ENCODE measurements at places on chromosomes 3 and 15.

DNA sequence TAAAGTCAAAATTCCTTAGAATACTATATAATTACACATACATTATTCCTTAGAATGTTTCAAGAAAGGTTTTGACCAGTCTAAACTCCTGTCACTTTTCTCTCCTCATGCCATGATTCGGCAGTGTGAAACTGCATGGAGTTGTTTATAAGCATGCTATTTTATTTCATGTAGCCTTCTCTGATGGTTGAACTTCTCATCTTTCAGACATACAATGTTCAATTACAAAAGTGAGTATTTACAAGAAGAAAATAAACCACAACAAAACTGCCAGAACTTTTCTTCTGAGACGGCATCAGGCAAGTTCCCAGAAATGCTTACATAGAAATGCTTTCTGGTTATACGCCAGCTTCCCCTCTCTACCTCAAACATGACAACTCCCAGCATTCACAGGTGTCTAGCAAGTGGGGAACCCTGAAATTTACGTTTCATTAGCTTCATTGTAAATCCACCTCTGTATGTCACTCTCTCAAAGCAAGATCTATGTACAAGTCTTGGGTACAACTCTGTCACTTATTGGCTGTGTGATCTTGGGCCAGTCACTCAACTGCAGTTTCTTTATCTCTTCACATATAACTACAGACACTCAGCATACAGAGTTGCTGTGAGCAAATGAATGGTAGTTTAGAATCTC, 42.7 kb downstream of the HDGFL3 start:
- no peak for DNase-seq

GRCh38 chr3:196519718-196520082, 4.6 kb upstream of the SMCO1 start:
- no peak for DNase-seq

GRCh38 chr15:99450896-99451358, 114.9 kb upstream of the MEF2A start:
- DNase-seq, result peak; percentile 23

- no peak for DNase-seq
Observed at GRCh38 chr15:33314069-33314468, 3.3 kb downstream of the RYR3 start.

GRCh38 chr3:34357461-34357860, 559.0 kb downstream of the PDCD6IP start:
- no peak for DNase-seq

GRCh38 chr3:47424434-47425382, 43.9 kb downstream of the PTPN23 start:
- no peak for DNase-seq

DNA sequence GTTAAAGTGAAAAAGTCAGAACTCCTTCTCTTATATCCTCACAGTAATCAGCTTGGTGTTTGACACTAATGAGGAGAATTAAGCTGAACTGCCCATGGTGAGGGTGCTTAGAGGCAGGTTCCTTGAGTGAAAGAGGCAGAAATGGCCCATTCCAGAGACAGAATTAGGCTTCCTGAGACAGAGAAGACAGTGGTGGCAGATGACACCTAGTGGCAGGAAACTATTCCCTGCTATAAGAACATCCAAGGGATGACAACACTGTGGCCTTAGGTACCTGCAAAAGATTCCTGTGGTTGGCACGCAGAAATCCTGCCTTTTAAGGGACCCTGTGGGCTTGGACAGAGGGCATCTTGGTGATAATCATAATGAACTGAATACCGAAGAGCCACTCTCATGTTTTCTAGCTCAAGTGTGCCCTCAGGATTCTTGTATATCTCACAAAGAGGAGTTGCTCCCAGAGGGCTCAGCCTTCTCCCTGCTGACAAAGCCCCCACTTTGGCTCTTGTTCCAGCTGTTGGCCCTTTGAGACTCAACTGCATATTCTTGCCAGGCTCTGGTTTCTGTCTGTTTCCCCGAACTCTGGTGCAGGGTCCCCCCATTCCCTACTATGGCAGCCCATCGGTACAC, 56.0 kb downstream of the KBTBD12 start:
- DNase-seq, result no peak

DNA sequence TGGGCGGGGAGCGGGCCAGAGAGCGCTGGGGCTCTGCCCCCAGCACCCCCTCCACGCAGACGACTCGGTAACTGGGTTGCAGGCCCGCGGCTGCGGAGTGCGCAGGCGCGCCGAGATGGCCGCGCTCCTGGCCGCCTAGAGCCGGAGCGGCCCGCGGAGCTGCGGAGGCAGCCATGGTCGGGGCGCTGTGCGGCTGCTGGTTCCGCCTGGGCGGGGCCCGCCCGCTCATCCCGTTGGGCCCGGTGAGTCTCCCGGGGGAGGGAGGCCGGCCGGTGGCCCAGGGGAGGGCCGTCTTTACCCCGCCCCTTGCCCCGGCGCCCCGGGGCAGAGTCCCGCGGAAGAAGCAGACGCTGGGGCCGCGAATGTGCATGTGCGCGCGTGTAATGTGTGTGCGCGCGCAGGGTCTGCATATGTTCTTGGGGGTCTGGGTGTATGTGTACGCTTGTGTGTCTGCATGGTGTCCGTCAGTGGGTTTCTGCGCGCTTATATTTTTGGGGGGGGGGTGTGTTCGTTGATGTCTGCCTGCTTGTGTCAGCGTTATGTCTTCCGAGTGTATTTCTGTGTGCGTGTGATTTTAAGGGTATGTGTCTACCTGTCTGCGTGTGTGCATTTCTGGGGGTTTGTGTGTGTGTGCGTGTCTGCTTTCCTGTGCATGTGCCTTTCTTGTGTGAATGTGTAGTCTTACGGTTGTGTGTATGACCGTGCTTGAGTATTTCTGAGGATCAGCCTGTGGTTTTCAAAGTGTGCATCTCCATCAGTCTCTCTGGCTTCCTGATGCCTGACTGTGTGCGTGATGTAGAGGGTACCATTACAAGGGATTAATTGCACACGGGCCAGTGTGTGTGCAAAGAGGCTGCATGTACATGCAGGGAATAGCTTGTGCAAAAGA, at the start of gene ABHD14A:
Gene ABHD14A (plus strand): TSS at position 102 of the 889 bp plus-strand sequence. CDS start 72 bp downstream, at position 174.
- DNase-seq, result peak; percentile 42

- DNase-seq, result no peak
Observed at GRCh38 chr15:71802770-71803169, 7.6 kb upstream of the NR2E3 start.

GRCh38 chr3:23836536-23837230, 30.9 kb downstream of the UBE2E1 start:
- no peak for DNase-seq

DNA sequence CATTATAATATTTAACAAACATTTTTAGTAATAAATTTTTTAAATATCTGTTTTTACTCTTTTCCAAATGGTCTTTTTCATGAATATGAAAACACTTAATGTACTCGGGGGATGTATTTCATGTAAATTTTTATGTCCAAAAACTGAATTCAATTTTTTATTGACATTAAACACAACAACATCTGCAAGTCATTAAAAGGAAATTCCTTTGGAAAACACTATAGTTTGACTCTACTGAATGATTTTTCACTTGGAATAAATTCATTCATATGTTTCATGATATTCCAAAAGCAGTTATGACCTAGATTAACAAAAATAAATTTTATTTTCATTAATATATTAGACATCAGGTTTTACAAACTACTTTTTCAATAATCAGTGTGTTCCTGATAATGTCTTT, 239.8 kb upstream of the AGTR1 start:
- DNase-seq, result no peak

DNA sequence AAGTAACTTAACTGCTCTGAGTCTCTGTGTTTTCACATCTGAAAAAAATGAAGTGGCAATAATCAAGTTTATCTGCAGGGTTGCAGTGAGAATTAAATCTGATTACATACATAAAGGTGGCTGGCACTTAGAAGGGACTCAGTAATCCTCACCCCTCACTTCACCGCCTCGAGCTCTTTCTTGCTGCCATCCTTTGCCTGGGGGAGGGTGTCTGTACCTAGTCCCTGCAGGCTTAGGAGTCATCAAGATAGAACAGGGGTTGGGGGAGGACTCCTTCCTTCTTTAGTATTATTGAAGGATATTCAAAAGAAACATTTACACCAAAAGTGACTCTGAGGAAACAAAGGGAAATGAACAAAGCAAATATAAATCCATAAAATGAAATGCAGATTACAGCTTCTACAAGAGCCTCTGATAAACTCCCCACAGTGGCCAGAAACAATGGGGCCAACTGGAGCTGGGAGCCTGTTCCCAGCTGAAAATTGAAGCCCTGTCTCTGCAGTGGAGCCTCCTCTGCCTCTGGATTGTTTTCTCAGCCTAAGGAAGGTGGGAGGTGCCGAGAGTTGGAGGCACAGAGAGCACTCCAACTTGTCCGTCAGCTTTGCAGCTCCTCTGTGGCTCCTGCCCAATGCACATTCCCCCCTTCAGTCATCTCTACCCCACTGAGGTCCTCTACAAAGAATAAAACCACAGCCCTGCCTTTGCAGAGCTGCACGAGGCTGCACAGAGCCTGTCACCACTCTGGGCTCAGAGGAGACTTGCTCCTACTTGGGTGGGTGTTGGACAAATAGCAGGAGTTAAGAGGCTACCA, 41.8 kb downstream of the CRYGS start:
- no peak for DNase-seq

GRCh38 chr15:63379492-63380150, 2.0 kb downstream of the CA12 start:
- no peak for DNase-seq

DNA sequence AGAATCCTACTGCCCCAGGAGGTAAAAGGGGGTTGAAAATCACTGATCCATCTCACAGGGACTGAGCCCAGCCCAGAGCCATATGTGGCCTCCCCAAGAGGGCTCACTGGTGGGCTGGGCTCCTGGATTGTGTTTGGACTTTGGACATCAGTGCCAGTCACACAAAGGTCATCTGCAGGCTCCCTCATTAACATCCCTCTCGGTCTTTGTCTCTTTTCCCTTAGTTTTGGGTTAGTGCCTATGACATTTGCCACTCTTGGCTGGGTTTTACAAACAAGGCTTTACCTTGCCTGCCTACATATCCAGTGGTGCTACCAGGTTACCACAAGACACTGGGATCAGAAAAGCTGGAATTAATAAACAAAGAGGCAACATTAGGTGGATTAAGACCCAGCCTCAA, 27.9 kb downstream of the IFT122 start:
- no peak for DNase-seq

DNA sequence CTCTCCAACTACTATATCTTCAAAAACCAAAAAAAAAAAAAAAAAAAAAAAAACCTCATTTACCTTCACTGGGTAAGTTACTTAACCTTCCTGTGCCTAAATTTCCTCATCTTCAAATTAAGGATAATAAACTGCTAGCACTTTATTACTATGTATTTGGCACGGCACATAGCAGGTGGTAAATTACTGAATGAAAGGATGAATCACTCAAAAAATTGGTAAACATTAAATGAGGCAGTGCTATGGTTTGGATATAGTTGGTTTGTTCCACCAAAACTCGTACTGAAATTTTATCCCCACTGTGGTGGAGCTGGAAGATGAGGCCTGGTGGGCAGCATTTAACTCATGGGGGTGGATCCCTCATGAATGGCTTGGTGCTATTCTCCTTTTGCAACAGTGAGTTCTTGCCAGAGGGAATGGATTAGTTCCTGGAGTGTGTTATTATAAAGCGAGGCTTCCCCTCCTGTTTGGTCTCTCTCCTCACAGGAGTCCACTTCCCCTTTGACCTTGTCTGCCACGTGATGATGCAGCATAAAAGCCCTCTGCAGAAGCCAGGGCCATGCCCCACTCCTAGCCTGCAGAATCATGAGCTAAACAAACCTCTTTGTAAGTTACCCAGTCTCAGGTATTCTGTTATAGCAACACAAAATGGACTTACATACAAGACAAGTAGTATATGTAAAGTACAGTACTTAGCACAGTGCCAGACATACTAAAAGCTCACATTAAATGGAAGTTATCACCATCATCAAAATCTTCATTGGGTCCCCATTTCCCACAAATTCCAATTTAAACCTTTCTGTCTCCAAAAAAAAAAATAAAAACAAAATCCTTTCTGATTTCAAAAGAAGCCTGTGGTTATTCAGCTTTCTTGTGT, 20.6 kb downstream of the DCUN1D1 start:
- DNase-seq, result no peak

DNA sequence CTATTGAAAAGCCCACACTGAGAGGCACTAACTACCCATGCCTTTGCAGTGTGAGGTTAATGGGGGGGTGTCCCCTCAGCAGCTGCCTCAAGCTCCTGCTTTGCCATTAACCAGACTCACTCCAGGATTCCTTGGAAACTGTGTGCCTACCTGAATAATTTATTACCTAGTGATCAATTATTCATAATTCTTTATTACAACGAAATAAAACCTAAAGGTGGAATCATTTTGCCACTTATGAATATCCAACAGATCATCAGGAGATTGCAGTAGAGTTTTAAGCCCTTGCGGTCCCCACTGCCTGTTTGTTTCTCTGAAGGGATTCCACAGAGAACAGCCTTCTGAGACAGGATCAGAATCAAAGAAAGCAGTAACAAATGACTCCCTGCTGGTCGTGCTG, 23.3 kb downstream of the NEK11 start:
- no peak for DNase-seq

DNA sequence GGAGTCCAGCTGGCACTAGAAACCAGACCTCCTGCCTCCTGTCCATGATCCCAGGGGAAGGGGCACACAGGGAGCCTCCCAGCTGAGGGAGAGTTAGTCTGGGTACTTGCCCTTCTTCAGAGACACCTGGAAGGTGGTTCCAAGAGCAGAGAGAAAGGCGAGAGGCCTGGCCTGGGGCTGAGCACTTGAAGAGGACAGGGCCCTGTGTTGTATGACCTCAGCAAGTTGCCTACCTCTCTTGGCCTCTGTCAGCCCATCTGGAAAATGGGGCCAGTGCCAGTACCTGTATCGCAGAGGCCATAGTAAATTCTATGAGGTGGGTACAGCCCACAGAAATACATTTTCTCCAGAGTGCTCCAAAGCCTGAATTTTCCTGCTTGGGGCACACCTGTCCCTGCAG, 19.5 kb downstream of the PTH1R start:
- DNase-seq, result no peak

- DNase-seq, result no peak
Observed at GRCh38 chr3:115164374-115165221, 17.5 kb upstream of the ZBTB20 start.

DNA sequence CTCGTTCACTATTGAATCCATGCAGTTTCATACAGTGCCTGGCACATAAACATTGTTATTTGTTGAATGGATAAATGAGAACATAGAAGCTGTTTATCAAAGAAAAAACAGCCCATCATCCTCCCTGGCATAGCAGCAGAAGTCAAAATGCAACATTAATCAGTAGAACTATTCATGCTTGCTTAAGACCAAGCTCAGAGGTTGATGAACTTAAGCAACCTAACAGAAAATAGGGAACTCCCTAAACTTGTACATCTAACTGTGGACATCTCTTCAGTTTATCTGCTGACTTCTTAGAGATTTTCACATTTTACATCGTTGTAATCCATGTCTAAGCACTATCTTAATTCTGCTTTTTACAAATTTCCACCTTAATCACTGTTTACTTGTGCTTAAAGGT, 29.2 kb downstream of the SENP8 start:
- DNase-seq, result no peak

GRCh38 chr15:63891079-63891767, 57.5 kb upstream of the HERC1 start:
- DNase-seq, result peak; percentile 50

DNA sequence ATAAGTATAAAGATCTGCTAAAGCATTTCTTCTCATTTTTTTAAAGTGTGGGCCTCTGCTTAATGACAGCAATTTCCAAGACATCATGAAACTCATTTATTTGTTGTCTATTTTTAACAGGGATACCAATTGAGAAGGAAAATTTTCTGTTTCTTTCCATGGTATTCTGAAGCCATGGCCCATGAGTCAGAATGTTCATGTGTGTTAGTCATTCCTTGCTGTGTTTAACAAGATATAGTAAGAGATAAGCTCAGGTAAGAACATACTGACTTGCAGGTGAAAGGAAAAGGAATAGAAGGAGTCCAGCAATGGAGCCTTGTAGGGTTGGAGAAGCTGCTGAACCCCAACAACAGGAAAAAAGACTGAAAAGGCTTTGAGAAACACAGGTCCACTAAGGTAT, 17.0 kb upstream of the ARID3B start:
- DNase-seq, result no peak

Data from activated T-helper 1 cell treated with anti-CD3 and anti-CD28 coated beads, Interleukin-2, amount 50 U/mL, for 16 hours (primary cell).